ENCODE measurements at places on chromosomes 6 and 20.
A peak's percentile ranks its signal among the peaks of the same experiment; 100 is the strongest.

GRCh38 chr6:110852773-110853172, 21.8 kb upstream of the AMD1 start:
- DNase-seq = no peak

DNA sequence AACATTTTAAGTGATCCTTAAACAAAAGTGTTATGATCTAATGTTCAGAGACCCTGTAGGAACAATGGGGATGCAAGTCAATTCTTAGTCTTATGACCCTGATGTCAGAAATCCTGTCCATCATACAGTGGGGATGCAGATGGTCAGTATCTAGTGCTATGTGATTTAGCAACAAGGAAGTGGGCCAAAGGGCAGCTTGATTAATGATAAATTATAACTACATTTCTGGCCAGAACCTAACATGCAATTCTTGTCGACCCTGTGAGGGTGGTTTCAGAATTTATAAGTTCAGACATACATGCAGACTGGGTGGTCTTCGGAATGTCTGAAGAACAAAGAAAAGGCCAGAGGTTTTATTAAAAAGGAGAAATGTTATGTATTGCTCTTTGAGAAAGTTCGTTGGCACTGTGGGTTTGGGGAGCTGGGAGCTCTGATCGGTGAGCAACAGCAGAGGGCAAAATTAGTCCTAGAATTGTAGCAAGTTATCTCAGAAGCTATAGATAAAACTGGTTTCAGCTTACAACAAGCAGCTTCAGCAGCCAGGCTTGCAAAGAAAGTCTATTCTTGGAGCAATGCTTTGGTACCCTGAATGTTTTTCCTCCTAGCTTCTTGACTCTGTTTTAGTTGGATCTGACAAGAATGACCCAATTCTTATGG, 50.8 kb downstream of the RPF2 start:
- DNase-seq = no peak

DNA sequence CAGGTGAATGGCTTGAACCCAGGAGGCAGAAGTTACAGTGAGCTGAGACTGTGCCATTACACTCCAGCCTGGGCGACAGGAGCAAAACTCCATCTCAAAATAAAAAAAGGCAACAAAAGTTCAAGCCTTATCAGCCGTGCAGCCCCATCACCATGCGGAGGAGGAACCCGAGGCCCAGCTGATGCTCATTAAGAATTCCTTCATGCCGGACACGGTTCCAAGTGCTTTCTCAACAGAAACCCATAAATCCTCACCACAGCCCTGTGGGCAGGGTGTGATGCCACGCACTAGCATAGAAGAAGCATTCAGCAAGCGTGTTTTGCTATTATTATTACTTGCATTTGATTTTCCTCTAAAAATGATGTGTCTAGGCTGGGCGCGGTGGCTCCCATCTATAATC, 56.3 kb downstream of the PREX1 start:
- no peak for DNase-seq

DNA sequence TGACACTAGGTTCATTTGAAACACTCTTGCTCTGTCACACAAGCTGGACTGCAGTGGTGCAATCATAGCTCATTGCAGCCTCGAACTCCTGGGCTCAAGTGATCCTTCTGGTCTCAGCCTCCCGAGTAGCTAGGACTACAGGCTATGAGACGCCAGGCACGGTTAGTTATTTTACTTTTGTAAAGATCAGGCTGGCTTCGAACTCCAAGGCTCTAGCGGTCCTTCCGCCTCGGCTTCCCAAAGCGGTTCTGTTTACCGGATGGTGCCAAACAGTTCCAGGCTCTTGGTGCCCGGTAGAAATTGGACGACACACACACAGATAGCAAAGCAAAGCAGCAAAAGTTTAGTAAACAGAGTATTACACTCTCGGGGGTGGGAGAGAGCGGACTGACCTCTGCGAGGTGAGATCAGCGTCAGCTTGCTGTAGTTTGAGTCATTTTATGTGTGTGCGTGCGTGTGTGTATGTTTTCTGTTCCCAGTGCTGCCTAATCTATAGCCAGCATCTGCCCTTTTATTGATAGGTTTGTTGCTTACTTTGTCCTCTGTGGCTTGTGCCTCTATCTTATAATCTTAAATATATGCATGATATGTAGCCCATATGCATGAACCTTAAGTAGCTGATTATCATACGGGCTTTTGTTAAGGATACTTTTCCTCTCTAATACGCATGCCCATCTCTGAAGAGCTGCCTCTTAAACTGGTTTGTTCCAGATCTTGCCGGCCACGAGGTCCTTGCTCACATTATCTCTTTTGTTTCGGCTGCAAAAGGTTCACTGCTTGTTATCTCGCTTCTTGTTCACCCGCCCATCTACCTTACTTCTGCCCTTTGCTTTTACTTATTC, 75.2 kb downstream of the OR2B2 start:
- peak; percentile 94 for DNase-seq

- DNase-seq = no peak
Measured at GRCh38 chr6:98669371-98669770, 165.0 kb upstream of the POU3F2 start.

DNA sequence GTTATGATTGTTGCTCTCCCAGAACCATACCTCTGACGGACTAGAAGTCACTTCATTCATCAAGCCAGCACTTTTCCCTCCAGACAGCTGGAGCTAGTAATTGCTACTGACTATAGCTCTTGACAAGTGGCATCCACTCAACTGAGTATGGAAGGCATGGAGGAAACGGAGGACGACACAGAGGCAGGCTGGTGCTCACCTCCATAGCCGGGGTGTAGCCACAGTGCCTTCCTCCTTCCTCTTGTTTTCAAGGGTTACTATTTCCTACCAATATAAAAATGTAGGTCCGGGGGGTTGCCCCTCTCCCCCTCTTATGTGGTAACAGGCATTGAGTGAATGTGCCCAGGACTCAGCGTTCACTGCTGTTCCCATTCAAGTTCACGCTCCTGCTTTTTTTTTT, 23.5 kb upstream of the FOXC1 start:
- DNase-seq = no peak

DNA sequence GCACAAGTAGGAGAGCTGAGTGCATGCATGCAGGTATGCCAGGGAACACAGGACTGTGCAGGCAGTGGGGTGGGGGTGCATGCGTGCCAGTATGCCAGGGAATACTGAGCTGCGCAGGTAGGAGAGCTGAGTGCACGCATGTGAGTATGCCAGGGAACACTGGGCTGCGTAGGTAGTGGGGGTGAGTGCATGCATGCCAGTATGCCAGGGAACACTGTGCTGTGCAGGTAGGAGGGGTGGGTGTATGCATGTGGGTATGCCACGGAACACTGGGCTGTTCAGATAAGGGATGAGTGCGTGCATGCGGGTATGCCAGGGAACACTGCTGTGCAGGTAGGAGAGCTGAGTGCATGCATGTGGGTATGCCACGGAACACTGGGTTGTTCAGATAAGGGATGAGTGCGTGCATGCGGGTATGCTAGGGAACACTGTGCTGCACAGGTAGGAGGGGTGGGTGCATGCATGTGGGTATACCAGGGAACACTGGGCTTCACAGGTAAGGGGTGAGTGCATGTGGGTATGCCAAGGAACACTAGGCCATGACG, 77.4 kb downstream of the LRFN2 start:
- no peak for DNase-seq

DNA sequence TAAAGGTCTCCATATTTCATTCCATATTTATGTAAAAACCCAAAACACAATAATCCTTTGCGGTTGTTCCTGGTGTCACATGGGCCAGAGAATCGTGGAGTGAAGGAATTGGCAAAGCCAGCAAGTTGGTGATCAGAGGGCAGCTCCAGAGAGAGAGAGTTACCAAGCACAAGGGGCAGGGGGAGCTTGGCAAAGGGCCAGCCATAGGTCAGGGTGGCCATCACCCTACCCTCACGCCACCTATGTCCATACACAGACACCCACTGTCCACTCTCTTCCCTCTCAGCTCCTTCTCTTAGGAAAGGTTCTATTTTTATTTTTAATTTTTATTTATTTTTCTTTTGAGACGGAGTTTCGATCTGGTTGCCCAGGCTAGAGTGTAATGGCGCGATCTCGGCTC, 163.2 kb upstream of the JARID2 start:
- no peak for DNase-seq

DNA sequence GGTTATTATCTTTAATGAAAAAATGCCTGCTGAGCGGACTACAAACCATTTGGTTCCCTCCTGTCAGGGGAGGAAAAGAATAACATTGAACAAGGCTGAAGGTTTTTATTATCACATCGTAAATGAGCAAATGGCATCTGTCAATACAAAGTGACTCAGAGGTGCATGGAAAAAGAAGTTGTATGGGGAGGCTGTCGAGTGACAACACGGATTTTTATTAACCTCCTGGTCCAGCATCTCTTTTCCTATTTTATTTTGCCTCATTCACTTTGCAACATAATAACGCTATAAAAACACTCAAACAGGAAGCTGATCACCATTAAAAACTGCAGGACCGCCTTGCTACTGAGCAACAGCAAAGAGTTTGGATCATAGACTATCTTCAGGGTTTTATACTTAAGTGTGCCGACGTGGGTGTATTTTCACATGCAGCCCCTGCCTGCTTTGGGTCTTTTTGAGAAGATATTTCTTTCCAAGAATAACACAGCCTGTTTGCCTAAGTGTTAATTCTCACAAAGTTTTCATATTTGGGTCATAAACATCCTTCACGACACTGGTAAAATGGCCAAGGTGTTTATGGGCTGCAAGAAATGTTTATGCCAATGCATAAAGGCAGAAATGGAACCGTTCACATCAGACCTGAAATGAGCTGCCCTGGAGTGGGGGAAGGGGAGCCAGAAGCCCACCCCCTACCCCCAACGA, 132.1 kb upstream of the SALL4 start:
- DNase-seq = no peak

- no peak for DNase-seq
Measured at GRCh38 chr20:33922224-33922623, 71.5 kb upstream of the RALY start.

- DNase-seq = peak; percentile 50
Measured at GRCh38 chr20:25247000-25247517, 826 bp upstream of the PYGB start.

GRCh38 chr6:62612471-62612870, 326.4 kb upstream of the KHDRBS2 start:
- DNase-seq = no peak

DNA sequence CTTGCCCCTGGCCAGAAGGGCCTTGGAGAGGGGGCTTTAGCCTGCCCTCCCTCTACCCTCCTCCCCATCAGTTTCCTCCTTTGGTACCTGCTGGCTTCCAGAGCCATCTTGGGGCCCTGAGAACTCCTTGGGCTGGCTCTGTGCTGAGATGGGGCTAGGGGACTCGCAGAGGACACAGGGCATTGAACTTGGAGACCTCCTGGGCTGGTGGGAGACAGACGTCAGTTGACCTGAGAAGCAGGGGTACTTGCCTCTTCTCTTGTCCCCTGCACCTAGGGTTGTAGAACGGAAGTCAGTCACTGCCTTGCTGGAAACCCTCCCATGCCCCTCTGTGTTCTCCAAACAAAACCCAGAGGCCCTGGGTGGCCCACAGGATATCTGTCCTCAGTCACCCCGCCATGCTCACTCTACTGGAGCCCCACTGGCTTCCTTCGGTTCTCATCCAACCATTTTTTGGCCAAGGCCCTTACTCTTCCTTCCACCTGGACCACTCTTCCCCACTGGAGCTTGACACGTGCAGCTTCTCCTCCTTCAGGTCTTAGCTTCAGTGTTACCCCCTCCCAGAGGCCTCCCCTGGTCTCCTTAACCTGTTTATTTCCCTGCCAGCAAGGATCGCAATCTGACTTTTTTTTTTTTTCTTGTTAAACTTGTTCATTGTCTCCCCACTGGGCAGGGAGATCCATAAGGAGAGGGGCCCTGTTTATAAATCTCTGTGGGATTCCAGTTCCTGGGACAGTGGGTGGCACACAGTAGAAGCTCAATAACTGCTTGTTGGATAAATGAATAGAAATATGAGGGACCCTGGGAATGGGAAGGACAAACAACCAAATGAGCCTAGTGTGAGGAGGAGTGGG, 971 bp downstream of the RBCK1 start:
- DNase-seq = no peak

DNA sequence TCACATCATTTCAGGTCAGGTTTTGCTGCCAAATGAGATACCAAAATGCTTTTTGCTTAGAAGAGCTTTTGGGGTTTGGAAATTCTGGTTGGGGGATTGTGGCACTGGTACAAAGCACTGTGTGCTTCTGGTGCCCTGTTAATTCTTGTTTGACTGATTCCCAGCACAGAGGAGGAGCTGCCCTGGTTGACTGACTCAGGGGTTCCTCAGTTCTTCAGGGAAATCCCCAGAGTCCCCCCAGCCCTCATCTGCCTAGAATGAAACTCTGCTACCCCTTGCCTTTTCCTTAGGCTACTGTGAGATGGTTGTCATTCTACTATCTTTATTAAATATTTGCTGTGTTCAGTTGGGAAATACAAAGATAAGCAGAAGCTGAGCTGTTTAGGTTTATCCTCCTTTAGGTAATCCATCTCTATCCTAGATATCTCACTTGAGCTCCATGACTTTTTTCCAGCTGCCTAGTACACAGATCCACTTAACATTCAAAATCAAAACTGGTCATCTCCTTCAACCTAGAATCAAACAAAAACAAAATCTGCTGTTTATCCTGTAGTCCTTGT, 24.9 kb upstream of the TSPYL1 start:
- DNase-seq = no peak

DNA sequence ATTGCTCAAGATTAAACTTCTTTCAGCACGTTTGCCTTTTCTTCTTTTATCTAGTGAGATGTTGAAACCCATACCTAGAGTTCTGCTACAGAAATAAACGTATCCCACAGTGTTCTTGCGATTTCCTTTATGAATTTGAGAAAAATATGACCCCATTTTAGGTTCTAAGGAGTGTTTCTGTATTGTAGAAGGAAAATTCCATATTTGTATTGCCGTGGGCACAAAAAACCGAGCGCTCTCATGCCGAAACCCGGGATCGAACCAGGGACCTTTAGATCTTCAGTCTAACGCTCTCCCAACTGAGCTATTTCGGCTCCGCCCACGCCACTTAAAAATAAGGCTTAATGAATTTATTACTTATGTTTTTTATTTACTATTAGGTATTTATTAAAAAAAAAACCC, 23.7 kb downstream of the ZNF311 start:
- DNase-seq = peak; percentile 78

- DNase-seq = peak; percentile 69
Measured at GRCh38 chr6:33744001-33744848, 2.5 kb downstream of the IP6K3 start.

- no peak for DNase-seq
Measured at GRCh38 chr6:44022671-44023352, 104.4 kb downstream of the MRPL14 start.

GRCh38 chr6:57207141-57207540, 15.0 kb downstream of the RAB23 start:
- no peak for DNase-seq

GRCh38 chr20:10856237-10857015, 182.6 kb upstream of the JAG1 start:
- DNase-seq = no peak

GRCh38 chr20:59151820-59152219, 11.8 kb upstream of the ZNF831 start:
- DNase-seq = no peak

- DNase-seq = no peak
Measured at GRCh38 chr20:10714236-10714975, 40.6 kb upstream of the JAG1 start.

DNA sequence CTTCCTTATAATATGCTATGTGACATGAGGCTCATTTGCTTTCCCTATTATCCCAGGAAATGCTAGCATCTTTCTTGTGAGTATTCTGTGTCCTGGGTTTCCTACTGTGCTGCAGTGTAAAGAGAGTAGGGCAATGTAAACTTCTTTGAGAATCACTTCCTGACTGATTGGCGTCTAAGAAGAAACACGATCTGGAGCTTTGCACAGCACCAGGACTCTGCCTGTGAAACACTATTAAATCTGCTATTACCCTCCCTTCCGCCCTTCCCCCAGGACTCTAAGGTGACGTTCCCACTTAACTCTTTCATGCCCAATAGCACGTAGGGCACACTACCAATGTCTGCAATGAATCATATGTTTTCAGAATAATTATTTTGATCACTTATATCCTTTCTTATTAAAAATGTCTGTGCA, 607.3 kb upstream of the CITED2 start:
- no peak for DNase-seq
